ENCODE measurements at places on chromosomes 7 and 10. TPM values are rescaled to one million over a fixed set of nuclear protein-coding genes. Genes with fewer than 3 reads are reported as not detected.

The POLL gene
- 28.6 TPM for total RNA-seq

The LRRC4 gene
- 4.5 TPM for total RNA-seq

DNA sequence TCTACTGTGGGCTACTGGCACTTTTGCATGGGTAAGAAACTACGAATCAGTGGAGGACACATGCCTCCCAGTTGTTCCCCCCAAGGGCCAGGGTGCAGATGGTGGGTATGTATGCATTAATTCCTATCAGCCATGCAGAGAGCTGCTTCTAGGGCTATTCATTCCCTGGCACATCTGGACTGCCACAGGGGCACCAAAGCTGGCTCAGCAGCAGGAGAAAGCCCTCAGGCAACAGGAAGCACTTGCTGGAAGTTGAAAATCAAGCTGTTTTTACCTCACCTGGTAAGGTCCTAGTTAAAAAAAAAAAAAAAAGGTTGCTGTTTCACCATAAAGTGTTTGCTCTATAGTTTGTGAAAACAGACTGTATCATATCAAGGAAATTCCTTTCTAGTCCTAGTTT is 1342.6 kb downstream of the REEP3 start:
- no peak for DNase-seq

- DNase-seq = no peak
Measured at GRCh38 chr10:132311338-132311939, 3.7 kb upstream of the STK32C start.

GRCh38 chr7:44762726-44763522 is 14.3 kb downstream of the ZMIZ2 start:
- DNase-seq = no peak

DNA sequence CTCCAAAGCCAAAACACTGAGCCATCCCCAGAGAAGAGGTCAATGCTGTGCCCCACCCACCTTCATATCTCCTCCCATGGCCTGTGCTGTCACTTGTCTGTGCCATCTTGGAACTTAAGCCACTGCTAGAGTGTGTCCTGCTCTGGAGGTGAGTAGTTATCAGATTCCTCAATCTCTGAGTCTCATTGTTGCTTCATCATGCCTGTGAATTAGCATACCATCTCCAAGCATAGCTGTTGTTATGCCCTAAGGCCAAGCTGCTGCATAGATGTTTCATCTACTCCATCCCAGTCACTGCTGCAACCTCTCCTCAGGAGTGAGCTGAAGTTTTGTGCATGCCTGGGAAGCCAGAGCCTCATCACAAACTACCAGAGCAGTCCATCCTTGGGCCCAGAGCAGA is 349.0 kb downstream of the ZWINT start:
- no peak for DNase-seq

GRCh38 chr10:99834410-99834809 is 52.0 kb downstream of the ABCC2 start:
- DNase-seq = no peak

The FGFR2 gene
- 39.2 TPM for total RNA-seq

DNA sequence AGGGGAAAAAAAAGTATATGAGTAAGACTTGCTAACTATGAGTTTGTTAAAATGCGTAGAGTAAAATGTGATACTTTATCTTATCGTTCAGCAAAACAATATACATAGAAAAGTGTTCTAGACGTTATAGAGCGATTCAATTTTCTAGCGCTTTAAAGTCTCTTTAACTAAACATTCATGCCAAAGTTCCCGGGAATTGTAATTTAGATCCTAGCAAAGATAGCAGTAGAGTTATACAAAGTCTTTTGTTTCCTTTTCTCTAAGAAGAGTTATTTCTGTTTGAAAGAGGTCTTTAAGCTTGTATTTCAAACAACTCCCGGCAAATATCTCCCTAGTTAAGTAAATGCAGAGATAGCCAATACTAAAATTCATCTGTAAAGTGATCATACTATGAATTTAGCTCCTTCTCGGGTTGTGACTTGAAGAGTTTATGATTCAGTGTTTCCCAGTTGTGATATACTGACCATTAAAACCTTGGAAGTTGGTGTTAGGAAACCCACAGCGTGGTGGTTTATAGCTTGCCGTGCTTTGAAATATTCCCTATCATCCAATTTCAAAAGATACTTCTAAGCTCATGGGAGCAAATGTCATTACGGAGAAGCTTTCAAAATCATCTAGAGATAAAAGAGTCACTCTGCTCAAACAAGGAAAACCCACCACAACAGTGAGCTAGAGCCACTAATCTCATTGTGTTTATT is 171.7 kb downstream of the CSTF2T start:
- DNase-seq = no peak

The TAF5 gene
- total RNA-seq = 4.3 TPM

The CCDC7 gene
- 15.9 TPM for total RNA-seq

All from left colon (tissue), 2 donors.